Lung (tissue), 17 donors: ENCODE measurements at places on chromosomes 5 and 9. TPM values are rescaled to one million over a fixed set of nuclear protein-coding genes. Genes with fewer than 3 reads are reported as not detected.

The PCDHGA10 gene
- total RNA-seq: 5.7 TPM

The LCNL1 gene
- total RNA-seq: 2.5 TPM

The CARD9 gene
- total RNA-seq: 3.8 TPM

The MGAT1 gene
- 274 TPM for total RNA-seq

The CCT5 gene
- total RNA-seq: 158 TPM

The ZDHHC21 gene
- 54.7 TPM for total RNA-seq

The EXD3 gene
- 21.5 TPM for total RNA-seq

The OLFML2A gene
- total RNA-seq: 12.5 TPM

The IL4 gene
- not detected for total RNA-seq

The FBLL1 gene
- 1.1 TPM for total RNA-seq
